MV-4-11 (cell line): ENCODE measurements at places on chromosomes 12 and 14.

GRCh38 chr12:120851444-120851843 is 52.7 kb downstream of the SPPL3 start:
- peak; percentile 78 for DNase-seq

DNA sequence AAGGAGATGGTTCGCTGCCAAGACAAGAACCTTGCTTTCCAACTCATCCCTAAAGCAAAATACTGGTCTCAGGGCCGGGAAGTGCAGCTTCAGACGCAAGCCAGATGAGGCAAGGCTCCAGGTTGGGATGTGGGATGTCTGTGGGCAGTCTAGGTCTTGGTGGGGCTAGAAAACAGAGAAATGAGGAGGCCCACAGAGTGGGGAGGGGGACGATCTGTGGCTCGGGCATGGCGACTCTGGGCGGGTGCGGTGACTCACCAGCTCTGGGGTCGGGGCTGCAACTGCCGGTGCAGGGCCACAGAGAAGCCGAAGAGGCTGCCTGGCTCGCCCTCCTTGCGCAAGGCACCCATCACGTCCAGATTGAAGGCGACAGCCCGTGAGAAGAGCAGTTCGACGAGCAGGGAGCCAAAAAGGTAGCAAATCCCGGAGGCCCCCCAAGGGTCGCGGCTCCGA is 459 bp downstream of the ITGA7 start:
- peak; percentile 59 for DNase-seq

- DNase-seq, result no peak
Measured at GRCh38 chr12:6818222-6818621, 3.4 kb upstream of the GPR162 start.

DNA sequence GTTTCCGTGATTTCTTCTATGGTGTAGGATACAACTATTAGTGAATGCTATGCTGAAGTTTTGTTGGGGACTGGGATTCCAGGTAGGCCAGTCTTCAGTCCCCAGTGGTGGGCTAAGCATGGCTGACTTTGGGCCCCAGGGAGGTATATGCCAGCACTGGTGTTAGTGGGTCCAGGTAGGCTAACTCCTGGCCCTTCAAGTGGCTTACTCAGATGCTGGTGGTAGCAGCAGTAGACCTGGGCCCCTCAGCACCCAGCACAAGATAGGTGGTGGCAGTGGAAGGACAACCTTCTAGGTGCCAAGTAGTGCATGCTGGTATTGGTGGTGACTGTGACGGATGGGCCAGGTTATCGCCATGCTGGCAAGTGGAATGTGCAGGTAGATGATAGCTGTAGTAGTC is 955.1 kb downstream of the TMTC2 start:
- no peak for DNase-seq

DNA sequence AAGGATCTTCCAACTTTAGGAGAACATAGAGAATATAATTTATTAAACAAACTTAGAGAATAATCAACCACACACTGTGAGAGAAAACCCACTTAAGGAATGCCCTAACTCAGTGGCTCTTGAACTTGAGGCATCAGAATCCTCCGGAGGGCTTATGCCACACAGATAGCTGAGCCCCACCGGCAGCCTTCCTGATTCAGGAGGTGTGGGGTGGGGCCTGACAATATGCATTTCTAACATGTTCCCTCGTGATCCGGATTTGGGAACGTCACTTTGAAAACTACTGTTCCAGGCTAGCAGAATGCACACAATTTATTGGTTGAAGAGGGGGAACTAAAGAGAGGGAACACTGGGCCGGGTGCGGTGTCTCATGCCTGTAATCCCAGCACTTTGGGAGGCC is 2.0 kb upstream of the SOAT2 start:
- no peak for DNase-seq

GRCh38 chr12:9792961-9793617 is 32.4 kb upstream of the CD69 start:
- DNase-seq, result no peak

DNA sequence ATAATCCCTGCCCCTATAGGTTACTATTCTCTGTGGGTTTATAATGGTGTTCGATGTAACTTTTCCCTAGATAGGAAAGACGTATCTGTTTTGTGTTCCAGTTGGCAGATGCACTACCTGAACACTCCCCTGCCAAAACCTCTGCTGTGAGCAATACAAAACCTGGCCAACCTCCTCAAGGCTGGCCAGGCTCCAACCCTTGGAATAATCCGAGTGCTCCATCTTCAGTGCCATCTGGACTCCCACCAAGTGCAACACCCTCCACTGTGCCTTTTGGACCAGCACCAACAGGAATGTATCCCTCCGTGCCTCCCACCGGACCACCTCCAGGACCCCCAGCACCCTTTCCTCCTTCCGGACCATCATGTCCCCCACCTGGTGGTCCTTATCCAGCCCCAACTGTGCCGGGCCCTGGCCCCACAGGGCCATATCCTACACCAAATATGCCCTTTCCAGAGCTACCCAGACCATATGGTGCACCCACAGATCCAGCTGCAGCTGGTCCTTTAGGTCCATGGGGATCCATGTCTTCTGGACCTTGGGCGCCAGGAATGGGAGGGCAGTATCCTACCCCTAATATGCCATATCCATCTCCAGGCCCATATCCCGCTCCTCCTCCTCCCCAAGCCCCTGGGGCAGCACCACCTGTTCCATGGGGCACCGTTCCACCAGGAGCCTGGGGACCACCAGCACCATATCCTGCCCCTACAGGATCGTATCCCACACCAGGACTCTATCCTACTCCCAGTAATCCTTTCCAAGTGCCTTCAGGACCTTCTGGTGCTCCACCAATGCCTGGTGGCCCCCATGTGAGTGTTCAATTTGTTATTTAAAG is 11.3 kb downstream of the MAPK1IP1L start:
- no peak for DNase-seq

DNA sequence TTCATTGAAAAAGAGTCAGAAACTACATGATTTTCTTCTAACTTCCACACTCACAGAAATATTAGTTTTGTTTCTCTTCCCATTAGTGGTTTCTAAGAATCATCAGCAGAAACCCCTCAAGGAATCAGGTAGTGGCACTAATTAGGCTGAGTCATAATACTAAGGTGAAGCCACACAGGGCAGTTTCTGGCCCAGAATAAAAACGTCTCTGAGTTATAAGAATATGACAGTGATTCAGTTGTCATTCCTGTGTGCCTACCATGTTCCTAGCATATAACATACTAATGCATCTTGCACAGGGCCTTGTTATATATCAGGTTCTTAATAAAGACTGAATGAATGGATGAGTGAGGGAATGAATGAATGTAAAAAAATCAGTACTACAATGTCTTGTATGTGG is 206.0 kb upstream of the PLEKHG7 start:
- DNase-seq, result no peak

GRCh38 chr12:31582155-31582554 is 8.8 kb downstream of the DENND5B start:
- DNase-seq, result no peak

- peak; percentile 52 for DNase-seq
Measured at GRCh38 chr12:77231501-77231918, 166.1 kb upstream of the E2F7 start.

GRCh38 chr14:89406941-89407340 is 10.1 kb downstream of the FOXN3 start:
- DNase-seq, result no peak

- DNase-seq, result no peak
Measured at GRCh38 chr14:105208738-105209075, 27.6 kb upstream of the NUDT14 start.

- no peak for DNase-seq
Measured at GRCh38 chr12:46219132-46219876, 49.5 kb downstream of the SLC38A1 start.

GRCh38 chr14:76837524-76837923 is 11.3 kb downstream of the LRRC74A start:
- no peak for DNase-seq

GRCh38 chr12:125259178-125259867 is 194.1 kb downstream of the AACS start:
- no peak for DNase-seq

GRCh38 chr12:81022531-81022930 is 55.3 kb upstream of the ACSS3 start:
- DNase-seq, result no peak

GRCh38 chr14:23306412-23307145 is at the start of gene BCL2L2:
BCL2L2 (plus strand) TSS chr14:23306833; CDS start chr14:23307768, 935 bp downstream.
- DNase-seq, result peak; percentile 60

DNA sequence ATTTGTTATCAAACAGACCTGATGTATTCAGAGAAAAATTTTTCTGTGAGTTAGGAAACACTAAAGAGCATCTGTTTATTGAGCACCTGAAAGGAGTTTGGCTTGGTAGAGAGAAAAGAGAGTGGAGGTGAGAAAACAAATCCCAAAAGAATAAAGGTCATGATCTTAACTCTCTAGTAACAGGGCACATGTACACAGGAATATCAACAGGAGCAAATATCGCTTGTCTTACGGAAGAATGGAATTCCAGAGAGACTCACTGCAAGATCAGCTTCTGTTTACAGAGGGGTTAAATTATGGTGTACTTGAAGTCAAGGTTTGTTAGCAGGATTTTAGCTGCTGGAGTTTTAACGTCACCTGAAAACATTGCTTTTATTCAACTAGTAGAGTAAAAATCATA is 78.8 kb downstream of the SPPL3 start:
- no peak for DNase-seq

- DNase-seq, result no peak
Measured at GRCh38 chr12:130881548-130881947, 9.7 kb downstream of the RAN start.

DNA sequence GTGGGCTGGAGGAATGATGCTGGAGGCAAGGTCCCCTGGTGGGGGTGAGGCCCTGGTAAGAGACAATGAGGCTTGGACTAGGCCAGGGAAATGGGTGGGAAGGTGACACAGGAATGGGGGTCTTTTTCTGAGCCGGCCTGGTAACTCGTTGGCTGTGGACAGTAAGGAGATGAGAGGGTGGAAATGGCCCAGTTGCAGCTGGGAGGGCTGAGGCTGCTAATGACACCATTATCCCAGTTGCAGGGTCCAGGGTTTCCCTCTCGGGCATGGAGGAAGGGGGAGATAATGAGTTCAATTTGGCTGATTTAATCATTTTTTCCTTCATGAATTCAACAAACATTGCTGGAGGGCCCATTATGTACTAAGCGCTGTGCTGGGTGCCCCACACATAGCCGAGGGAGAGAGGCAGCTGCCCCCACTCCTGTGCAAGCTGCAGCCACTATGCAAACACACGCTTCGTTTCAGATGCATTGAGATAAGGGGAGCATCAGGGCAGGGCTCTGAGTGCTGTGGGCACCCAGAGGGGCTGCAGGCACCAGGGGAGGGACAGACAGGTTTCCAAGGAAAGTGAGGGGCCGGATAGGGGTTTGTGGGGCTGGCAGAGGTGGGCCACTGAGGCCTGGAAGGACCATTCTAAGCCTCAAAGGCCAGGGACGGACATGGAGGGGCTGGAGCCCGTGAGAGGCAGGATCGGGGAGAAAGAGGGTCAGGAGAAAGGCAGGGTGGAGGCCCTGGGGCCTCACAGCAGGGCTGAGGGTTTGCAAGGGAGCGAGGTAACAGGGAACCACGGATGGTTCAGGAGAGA is 43.2 kb upstream of the MEG3 start:
- no peak for DNase-seq

DNA sequence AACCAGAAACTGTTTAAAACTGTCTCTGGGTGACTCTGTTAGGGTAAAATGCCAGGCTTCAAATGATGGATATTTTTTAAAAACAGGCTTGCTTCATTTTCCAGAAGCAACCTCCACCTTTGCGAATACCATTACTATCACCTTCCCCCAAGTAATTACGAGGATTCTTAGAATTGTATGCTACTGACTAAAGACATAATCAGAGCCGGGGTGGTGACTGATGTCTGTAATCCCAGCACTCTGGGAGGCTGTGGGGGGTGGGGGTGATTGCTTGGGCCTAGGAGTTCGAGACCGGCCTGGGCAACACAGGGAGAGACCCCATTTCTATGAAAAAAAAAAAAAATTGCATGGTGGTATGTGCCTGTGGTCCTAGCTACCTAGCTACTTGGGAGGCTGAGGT is 38.3 kb downstream of the FGD6 start:
- no peak for DNase-seq

DNA sequence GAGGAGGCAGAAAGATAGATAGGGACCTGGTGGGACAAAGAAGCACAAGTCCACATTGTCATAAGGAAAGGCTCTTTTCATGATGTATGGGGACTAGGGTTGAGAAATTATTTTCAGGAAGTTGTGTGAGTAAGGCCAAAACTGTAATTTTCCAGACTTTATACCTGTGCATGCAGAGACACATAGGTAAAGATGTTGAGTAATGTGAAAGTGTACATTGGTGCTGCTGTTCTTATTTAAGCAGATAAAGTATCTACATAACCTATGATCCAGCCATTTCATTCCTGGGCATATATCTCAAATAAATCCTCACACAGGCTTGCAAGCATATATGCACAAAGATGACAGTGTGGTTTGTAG is 332.2 kb downstream of the DUSP6 start:
- DNase-seq, result no peak

DNA sequence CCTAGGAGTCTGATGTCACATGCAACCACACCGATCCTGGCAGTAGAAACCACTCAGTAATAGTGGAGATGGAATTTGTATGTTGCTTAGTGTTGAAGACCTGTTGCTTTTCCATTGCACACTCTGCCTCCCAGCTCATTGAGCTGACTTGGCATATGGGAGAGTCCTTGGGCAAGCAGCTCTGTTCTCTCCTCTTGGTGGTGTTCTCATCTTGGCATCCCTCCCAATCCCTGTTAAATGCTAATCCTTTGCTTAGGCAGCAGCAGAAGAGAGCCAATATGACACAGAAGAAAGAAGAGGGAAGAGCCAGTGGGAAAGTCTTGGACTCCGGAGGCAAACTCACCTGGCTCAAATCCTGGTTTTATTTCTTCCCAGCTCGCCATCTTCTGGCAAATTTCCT is 178.0 kb upstream of the CAND1 start:
- no peak for DNase-seq

GRCh38 chr12:101826766-101827368 is 3.9 kb downstream of the GNPTAB start:
- peak; percentile 64 for DNase-seq

- DNase-seq, result peak; percentile 66
Measured at GRCh38 chr14:52402812-52403526, 88.9 kb downstream of the PTGER2 start.

GRCh38 chr12:62260733-62261683 is 804 bp downstream of the USP15 start:
- DNase-seq, result peak; percentile 98

- no peak for DNase-seq
Measured at GRCh38 chr14:100889641-100890040, 13.9 kb downstream of the RTL1 start.

GRCh38 chr14:95211721-95212504 is 54.6 kb upstream of the DICER1 start:
- no peak for DNase-seq

DNA sequence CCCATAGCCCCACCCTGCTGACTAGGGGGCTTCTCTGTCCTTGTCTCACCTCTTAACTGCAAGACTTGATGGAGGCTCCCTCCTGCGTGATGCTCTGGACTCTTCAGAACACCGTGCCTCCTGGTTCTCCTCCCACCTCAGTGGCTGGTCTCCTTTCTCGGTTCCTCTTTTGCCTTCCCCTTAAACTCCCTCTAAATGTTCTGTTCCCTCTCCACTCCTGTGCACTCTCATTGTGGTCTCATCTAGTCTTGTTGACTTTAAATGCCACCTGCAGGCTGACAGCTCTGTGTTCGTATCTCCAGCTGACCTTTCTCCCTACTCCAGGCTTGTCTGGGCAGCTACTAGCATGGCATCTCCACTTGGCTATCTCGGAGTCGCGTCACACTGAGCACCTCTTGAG is 28.3 kb downstream of the DYNC1H1 start:
- DNase-seq, result peak; percentile 79
